Effector CD4-positive, alpha-beta T cell (primary cell): ENCODE measurements at places on chromosomes 7 and 10.

- no peak for DNase-seq
These were observed 26.7 kb downstream of the HECW1 start for GRCh38 chr7:43139137-43139536.

- no peak for DNase-seq
These were observed 38.3 kb downstream of the LMBR1 start for GRCh38 chr7:156854654-156855053.

- no peak for DNase-seq
These were observed 28.0 kb upstream of the HIBADH start for GRCh38 chr7:27690649-27691048.

GRCh38 chr7:37211097-37211880 is 237.4 kb downstream of the ELMO1 start:
- no peak for DNase-seq

DNA sequence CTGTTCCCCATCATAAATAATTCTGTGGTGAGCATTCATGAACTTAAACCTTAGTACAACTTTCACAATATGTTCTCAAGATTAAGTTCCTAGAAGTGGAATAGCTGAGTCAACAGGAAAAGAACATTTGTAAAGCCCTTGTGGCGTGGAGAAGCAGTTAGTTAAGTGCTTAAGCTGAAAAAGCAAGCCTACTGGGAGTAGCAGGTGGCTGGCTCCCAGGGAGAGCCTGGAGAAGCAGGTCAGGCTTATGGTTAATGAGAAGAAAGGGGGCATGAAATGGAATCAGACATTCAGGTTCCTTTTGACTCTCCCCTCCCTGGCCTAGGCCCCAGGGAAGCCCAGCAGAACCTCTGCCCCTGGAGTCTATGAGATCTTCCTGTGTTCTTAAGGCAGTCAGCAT is 35.3 kb downstream of the VSTM4 start:
- DNase-seq, result no peak

DNA sequence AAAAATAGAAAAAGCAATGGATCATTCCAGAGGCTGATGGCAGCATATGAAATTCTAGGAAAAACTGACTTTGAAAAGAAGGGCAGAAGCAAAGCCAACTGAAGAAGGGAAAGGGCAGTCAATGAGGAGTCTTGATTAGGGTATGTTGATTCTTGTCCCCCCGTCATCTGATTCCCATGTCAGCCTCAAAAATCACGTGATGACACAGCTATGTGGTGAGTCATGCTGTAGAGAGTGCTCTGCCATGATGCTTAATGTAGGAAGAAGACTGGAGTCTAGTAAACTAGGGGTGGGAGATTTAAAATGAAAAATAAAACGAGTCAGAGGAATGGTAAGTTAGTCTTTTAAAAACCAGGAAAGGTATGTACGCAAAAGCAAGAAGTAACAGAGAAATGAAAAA is 3.9 kb upstream of the POU6F2 start:
- no peak for DNase-seq

GRCh38 chr10:129784291-129784690 is 179.8 kb downstream of the EBF3 start:
- DNase-seq, result no peak

- DNase-seq, result peak; percentile 77
These were observed 18.3 kb upstream of the HBP1 start for GRCh38 chr7:107150375-107151073.

- no peak for DNase-seq
These were observed 2.7 kb upstream of the PAX4 start for GRCh38 chr7:127620406-127621233.

GRCh38 chr10:80473096-80473657 is 19.1 kb downstream of the TSPAN14 start:
- DNase-seq, result no peak

GRCh38 chr7:9608560-9608959 is 1175.2 kb downstream of the NXPH1 start:
- no peak for DNase-seq

GRCh38 chr7:139431010-139431409 is 52.5 kb downstream of the KLRG2 start:
- DNase-seq, result no peak

DNA sequence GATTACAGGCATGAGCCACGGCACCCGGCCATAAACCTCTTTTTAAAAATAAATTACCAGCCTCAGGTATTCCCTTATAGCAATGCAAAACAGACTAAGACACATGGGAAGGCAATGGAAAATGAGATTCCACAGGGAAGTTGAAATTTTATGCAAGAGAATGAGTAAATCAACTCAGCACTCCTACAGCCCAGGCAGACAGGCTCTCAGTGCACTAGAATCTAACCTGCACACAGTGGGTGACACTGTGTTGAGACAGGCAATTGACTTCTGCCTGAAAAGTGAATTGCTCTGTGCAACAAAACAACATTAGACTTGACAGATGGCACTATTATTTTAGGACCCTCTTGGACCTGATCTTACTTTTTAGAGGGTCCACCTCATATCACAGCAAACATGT is 20.1 kb upstream of the PLEKHA1 start:
- no peak for DNase-seq
